A673 (cell line): ENCODE measurements at places on chromosomes 11 and 22. TPM values are rescaled to one million over a fixed set of nuclear protein-coding genes. Genes with fewer than 3 reads are reported as not detected.

DNA sequence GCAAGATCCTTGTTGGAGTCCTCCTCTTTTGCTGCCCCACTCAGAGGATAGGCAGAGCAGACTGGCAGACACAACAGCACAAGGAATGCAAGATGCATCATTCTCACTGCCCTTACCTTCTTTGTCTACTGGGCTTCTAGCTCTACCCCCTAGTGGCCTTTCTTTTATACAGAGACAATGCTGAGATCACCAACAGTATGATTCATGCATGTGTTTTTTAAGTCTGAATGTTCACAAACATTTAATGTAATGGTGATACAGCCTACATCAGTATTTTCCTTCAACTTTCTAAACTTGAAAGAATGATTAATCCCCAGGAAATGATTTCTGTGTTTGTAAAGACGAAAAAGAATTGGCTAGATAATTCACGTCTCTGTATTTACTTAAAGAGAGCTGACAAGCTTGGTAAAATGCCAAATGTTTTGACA, at the start of gene MMP10:
Gene MMP10, minus strand, starts transcription at position 138 of the 428 bp plus-strand sequence. Its CDS starts 37 bp downstream, at position 101.
- peak; percentile 89 for DNase-seq

GRCh38 chr22:27537501-27537900, 264.1 kb downstream of the MN1 start:
- DNase-seq, result peak; percentile 15

- DNase-seq, result peak; percentile 68
Measured at GRCh38 chr22:17057959-17058814, 26.6 kb upstream of the IL17RA start.

DNA sequence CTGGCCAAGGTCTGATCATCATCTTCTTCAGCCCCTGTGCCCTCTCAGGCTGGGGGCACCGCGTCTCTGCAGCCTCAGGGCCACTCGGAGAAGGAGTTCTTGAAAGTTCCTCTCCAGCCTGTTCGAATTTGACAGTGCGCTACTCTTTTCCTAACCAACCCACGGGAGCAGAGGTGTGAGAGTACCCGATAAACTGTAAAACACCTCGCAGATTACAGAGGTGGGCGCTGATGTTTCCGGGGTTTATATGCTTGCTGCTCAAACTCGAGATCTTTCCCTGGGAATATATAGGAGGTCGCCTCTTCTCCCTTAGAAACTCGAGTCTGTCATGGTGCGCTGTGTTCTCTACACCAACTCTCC, 515 bp downstream of the CTR9 start:
- DNase-seq, result no peak

DNA sequence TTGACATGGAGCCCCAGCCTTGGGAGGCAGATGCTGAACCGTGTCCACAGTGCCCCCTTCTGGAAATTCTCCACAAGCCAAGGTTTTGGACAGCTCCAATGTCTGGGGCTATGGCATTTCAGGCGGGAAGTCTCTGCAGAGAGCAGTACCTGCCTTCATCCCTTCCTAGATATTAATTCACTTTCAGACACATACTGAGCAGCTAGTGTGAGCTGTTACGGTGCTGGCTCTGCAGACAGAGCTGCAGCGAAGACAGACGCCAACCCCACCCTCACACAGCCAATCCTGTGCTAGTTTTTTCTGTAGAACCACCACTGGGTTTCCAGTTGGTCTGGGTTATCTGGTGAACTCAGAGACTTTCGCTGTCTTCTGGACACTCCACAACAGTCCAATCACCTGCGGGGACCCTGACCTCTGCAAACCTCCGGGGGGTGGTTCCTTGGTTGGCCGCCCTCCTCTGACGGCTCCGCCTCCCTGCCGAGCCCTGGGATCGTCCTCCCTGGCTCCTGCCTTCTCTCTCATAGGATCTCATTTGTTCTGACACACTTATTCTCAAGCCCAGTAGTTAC, 9.1 kb downstream of the LMF2 start:
- peak; percentile 80 for DNase-seq

GRCh38 chr22:30025221-30025620, 55.0 kb upstream of the HORMAD2 start:
- DNase-seq, result no peak

DNA sequence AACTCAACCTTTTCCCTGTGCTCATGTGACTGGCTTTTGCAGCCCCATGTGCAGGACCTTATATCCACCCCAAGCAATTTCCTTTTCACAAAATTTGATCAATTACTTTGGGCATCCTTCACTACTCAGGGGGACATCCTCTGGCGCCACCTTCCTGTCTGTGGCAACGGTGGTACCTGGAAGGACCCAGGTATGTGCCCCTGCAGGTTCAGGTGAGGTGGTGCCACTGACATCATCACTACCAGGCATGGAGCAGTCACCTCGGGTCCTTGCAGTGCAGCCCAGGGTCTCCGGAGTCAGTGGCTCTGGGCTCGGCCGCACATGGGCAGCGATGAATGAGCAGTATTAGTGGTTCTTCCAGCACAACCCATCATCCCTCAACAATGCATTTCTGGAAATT, 37.7 kb upstream of the B3GAT1 start:
- DNase-seq, result no peak

DNA sequence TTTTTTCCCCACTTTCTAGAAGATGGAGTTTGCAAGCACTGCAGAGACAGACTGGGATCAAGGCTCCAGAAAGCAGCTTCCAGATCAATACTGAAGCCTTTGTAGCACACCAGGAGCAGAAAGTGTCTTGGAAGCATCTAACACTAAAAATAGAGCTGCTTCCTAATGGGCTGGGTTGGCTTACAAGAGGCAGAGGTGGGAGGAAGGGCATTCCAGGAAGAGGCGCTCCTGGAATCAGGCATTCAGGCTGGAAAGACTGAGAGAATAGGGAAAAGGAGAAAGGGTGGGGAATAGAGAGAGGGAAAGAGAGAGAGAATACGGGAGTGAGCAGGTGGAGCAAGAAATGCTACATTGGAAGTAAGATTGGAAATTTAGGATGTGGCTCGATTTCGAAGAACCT, 395.9 kb downstream of the OPCML start:
- no peak for DNase-seq

DNA sequence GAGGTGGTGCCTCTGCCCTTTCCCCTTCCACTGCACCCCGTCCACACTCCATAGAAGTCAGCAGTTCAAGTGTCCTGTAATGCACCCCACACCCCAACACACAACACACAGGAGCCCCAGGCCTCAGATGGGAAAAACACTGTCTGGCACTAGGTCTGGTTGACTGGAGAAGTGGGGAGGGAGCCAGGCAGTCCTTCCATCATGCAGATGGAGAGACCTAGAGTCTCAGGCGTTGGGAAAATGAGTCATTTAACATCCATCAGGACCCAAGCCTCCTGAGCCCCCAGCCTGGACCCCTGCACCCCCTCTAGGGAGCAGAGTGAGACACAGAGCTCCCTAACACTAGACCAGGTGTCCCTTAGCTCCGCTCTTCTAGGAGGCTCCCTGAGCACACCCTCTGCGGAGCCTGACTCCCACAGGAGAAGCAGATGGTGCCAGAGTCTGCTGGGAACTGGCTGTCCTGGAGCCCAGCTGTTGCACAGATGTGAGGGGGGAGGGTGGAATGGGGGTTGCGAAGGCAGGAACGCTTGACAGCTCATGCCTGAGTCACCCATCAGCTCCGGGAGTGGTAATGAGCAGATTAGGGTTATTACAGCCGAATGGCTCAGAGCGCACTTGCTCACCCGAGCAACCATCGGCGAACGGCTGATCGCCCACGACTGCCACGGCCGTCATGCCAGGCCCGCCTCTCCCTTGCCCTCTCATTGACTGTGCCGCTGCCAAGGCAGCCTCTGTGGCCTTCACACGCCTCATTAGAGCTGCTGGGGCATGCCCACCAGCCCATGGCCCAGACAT, 22.1 kb upstream of the SYT7 start:
- DNase-seq, result peak; percentile 90

DNA sequence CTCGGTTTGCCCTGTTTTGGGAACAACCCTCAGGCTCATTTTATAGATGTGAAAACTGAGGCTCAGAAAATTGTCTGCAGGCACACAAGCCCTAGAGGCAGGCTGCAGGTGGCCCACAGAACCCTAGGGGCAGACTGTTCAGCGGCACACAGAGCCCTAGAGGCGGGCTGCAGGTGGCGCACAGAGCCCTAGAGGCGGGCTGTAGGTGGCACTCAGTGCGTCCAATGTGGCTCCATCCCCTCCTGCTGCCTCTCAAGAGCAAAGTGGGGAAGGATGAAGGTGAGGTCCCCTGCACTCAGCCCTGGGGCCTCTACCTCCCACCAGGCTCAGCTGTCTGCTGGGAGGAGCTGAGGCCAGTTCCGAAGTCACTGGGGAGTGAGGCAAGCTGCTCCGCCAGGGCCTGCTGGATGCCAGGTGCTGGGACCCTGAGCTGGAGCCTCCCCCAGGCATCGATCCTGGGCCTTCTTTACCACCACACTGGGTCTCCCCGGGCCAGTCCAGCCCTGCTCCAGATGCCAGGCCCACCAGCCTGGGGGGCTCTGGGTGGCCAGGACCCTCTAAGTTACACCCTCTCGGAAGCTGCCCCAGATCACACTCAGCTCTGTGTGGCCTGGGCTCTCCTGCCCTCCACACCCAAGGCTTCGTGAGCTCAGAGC, 2.3 kb downstream of the ACY3 start:
- DNase-seq, result peak; percentile 52

DNA sequence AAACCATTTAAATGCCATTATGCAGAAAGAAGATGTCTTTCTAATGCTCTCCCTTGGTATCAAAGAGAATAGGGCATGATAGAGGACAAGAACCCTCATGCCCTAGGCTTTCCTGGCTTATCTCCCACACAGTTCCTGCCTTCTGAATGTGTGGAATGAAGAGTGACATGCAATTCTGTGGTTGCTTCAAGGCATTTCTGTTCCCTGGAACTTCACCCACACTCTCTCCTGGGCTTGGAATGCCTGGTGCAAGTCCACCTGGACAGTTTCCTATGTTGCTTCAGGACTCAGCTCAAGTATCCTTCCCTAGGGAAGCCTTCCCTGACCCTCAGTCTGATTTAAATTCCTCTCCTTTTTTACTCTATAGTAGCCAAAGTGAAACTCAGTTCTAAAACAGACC, 53.8 kb upstream of the DRD2 start:
- DNase-seq, result no peak

DNA sequence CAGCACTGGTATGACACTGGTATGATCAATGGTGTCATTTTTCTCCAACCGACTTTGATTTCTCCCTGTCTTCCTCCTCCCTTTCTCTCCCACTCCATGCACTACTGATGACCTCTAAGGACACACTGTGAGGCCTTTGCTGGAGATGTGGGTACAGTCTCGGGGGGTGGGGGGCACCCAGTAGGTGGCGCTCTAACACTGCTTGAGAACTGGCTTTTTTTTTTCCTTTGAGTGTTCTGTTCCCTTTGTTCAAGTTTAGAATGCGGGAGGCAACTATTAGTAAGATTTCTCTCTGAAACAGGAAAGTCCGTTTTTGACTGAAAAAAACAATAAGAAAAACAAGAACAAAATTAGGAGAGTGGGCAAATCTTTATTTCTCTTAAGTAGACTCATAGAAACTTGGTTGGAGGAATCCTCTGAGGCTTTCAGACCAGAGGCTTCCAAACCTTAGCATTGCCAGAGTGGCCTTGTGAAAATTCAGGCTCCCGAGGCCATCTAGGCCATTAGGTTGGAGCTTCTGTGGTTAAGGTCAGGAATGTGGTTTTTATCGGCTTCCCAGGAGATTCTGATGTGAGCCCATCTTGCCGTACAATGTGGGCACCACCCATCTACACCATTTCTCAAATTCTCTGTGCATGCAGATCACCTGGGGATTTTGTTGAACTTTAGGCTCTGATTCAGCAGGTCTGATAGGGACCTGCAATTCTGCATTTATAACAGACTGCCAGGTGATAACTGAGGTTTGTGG, 43.2 kb downstream of the PANX1 start:
- peak; percentile 68 for DNase-seq

DNA sequence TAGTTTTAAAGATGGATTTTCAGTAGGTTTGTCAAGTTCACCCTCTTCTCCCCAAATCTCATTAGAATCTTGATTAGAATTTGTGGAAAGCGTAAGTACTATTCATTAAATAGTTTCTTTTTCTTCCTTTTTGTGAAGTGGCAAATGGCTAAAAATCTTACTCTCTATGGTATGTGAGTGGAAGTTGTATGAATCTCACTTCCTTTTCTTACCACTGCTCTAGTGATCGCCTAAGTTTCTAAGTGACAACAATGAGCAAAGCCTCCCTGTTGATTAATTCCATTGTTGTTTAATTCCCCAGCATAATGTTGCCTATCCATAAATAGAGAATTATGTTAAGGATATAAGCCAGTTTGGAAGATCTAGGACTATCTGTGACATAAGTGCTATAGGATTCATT, 82.7 kb downstream of the PGR start:
- DNase-seq, result no peak

DNA sequence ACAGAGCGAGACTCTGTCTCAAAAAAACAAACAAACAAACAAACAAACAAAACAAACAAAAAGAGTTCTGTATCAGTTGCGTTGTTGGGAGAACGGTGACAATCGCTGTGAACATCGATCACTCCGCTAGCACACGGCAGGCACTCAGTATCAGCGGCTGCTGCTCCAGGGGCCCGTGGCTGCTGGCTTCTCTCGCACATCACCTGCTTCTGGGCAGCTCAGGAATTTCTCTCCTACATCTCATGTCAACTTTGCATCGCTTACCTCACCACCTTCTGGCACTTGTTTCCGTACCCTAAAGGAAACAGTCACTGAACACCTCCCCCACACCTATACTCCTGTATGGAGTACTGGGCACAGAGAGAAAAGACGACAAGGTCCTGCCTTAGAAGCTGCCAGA, 70.3 kb upstream of the WNT7B start:
- DNase-seq, result no peak

DNA sequence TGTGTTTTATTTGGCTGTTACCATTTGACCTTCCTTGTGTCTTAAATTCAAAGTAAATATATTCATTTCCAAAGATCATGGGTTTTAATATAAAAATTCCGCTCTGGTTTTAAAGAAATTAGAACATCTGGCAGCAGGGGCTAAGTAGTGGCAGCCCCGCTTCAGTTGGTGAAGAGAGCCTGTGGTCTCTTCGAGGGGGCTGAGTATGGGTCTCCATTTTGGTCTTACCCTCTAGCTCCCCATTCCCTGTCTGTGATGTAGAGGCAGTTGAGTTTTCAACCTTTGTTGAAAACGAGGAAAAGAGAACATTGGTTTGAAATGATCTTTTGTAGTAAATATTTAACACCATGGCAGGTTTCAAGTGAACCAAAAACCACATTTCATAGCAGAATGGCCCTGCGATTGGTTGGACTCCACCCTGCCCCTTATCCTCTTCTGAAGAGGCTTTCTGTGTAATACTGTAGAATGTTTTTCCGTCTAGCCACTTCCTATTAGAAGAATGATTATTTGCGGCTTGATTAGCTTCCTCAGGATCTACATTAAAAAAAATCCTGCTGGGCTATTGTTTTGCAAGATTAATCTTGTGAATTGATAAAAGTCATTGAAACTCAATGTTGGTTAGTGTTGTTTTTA, 17.7 kb downstream of the APLP2 start:
- DNase-seq, result no peak

The SCN2B gene
- not detected in 2 replicates for total RNA-seq

The SCGB1D2 gene
- total RNA-seq, result not detected in 2 replicates

The ANGPTL5 gene
- not detected in 2 replicates for total RNA-seq

The GRAMD1B gene
- 12.8 and 13.0 TPM in 2 replicates for total RNA-seq

The RASSF7 gene
- 4.6 and 6.2 TPM in 2 replicates for total RNA-seq

The DENND6B gene
- total RNA-seq, result 5.3 and 10.8 TPM in 2 replicates

The NCF4 gene
- not detected in 2 replicates for total RNA-seq

The HSCB gene
- 19.6 and 22.5 TPM in 2 replicates for total RNA-seq

The PYGM gene
- 2.4 and 2.9 TPM in 2 replicates for total RNA-seq

The SHISAL1 gene
- 1.8 and 2.5 TPM in 2 replicates for total RNA-seq

The NLRP14 gene
- not detected in 2 replicates for total RNA-seq

The KRTAP5-7 gene
- total RNA-seq, result not detected in 2 replicates
